GM12864 (cell line): ENCODE measurements at places on chromosomes 12 and 14.

DNA sequence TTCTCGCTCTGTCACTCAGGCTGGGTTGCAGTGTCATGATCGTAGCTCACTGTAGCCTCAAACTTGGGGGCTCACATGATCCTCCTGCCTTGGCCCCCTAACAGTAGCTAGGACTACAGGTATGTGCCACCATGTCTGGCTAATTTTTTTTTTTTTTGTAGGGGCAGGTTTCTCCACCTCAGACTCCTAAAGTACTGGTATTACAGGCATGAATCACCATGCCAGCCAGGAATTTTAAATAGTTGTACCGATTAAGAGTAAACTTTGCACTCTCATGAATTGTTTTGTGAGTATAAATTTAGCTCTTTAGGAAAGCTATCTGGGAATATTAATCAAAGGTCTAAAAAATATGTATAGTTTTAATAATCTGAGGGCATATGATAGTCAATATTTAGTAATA is 25.5 kb downstream of the YEATS4 start:
- DNase-seq: no peak

DNA sequence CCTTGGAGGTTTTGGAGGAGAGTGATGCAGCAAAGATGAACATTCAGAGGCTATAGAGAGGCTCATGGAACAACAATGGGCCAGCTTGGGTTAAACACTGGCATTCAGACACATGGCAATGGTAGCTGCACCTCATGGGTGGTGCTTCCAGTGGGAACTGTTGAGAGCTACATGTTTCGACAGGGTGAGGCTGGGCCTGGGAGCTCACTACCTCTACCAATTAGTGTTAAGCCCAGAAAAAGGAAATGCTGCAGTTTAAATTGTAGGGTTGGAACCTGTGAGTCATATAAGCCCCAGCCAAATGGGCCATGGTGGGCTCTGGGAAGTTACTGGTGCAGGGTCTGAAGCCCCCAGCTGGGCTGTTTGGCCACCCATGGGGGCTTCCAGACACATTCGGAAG is 279.7 kb downstream of the ZFP36L1 start:
- no peak for DNase-seq

- no peak for DNase-seq
These were observed 30.6 kb upstream of the TSPAN9 start for GRCh38 chr12:3046441-3047200.

DNA sequence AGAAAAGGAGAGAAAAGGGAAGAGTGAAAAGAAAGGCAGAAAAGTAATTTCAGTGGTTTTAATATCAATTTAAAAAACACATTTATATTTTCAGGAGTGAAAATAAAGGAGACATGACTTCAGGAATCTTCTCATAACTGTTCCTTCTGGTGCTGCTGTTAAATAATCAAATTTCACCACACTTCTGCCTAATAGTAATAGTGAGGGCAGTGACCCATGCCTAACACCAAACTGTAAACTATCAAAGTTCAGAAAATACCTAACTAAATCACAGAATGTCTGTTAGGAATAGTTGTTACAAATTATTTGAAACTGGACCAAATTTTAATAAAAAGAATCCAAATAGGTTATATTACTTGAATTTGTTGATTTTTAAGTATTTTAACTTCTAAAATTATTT is 169.4 kb downstream of the RPL10L start:
- no peak for DNase-seq

GRCh38 chr12:21677204-21677603 is 19.6 kb upstream of the LDHB start:
- no peak for DNase-seq

DNA sequence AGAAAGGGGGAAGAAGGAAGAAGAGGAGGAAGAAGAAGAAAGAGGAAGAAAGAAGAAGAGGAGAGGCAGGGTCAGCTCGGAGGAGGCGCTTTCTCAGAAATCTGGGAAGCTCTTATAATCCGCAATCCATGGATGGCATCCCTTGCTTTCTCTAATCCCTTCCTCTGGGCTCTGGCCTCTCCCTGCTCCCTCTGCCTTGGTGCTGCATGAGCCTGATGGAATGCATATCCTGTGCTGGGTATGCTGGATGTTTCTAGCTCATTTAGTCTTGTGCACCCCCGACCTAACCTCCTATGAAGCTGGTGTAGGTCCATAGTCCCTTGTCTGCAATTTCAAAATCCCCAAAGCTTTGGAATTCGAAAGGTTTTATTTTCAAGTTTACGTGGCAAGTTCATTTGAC is 94.2 kb upstream of the MYL2 start:
- DNase-seq: no peak

DNA sequence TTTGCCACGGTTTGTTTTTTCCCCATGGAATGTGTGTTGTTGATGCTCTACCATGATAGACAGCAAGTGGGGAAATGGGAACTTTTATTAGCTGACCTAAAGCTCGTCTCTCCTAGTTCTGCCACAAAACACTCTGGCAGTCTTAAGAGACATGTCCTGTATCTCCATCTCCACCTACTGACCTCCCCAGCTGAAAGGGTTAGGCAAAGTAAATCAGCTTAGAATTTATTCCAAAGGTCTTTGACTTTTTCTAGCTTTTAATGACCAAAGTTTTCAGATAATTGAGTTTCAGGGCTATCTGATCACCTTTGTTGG is 9.4 kb upstream of the ADIPOR2 start:
- no peak for DNase-seq

- no peak for DNase-seq
These were observed 216.3 kb downstream of the PHETA1 start for GRCh38 chr12:111152561-111152960.

GRCh38 chr12:52477651-52478050 is 4.0 kb upstream of the KRT6C start:
- DNase-seq: no peak

DNA sequence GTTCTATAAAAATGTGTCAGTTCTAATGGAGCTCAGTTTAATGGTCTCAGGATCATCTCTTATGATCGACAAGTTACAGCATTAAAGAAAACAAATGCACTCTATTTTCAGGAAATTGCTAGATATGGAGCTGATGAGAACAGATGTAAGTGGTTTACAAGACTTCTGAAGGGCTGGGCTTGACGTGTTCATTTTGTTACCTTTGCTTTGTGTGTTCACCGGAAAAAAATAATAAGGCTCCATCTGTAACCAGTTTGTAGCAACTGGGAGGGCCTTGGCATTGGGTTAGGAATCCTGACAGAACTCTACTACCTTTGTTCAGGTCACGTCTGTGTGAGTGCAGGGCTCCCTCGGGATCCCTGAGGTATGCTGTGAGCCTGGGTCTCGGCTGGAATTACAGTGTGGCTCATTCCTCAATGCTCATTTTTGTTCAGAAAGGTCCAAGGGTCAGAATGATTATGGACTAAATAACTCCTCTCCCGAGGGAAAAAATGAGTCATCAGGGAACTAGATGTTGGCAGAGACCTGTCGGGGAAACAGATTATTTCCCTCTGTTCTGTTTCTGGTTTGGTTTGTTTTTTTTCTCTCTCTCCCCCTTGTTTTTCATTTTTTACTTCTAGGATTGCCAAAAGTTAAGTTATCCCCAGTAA is 158.0 kb downstream of the SLC5A8 start:
- DNase-seq: no peak

DNA sequence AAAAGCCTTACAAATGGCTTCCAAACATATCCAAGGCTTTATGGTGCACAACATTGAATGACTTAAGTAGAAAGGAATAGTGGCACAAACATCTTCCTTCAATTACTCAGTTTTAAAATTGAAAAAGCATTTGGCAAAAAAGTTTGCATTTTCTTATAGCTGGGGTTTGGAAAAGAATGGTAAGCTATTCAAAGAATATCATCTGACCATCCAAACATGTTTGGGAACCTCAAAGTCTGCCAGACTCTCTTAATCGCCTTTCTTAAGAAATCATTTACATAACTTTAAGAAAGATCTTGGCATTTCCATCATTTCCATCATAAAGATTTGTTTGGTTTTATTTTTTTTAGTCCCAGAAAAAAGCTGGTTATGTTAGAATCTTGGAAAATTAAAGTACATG is 210.1 kb upstream of the PELI2 start:
- no peak for DNase-seq

- no peak for DNase-seq
These were observed 65.4 kb upstream of the RIC8B start for GRCh38 chr12:106709068-106709511.

DNA sequence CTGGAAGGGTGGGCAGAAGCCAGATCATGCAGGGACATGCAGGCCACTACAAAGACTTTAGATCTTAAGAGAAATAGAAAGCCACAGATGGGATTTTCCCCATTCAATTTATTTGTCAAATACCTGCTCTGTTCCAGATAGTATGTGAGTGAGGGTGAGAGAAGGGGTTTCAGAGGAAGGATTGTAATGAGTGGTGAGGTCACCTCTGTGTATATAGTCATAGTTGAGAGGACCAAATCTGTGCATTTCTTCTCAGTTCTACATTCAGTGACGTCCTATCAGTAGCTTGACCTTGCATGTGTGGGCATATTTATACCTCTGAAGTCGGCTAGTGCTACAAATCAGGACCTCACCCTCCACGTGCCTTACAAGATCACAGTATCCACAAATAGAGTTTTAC is 31.2 kb upstream of the RBM19 start:
- DNase-seq: no peak

GRCh38 chr12:19904819-19905218 is 463.5 kb upstream of the PDE3A start:
- no peak for DNase-seq

- DNase-seq: no peak
These were observed 21.3 kb downstream of the PSMC1 start for GRCh38 chr14:90277581-90278198.

GRCh38 chr14:78790271-78790670 is 620.1 kb downstream of the NRXN3 start:
- no peak for DNase-seq

- no peak for DNase-seq
These were observed 62.4 kb upstream of the TBPL2 start for GRCh38 chr14:55502746-55503284.

GRCh38 chr12:39043424-39043822 is 138.0 kb upstream of the CPNE8 start:
- DNase-seq: no peak

GRCh38 chr12:70354787-70355186 is 11.3 kb upstream of the KCNMB4 start:
- DNase-seq: no peak

GRCh38 chr12:46332260-46332659 is 40.3 kb downstream of the SLC38A2 start:
- no peak for DNase-seq

DNA sequence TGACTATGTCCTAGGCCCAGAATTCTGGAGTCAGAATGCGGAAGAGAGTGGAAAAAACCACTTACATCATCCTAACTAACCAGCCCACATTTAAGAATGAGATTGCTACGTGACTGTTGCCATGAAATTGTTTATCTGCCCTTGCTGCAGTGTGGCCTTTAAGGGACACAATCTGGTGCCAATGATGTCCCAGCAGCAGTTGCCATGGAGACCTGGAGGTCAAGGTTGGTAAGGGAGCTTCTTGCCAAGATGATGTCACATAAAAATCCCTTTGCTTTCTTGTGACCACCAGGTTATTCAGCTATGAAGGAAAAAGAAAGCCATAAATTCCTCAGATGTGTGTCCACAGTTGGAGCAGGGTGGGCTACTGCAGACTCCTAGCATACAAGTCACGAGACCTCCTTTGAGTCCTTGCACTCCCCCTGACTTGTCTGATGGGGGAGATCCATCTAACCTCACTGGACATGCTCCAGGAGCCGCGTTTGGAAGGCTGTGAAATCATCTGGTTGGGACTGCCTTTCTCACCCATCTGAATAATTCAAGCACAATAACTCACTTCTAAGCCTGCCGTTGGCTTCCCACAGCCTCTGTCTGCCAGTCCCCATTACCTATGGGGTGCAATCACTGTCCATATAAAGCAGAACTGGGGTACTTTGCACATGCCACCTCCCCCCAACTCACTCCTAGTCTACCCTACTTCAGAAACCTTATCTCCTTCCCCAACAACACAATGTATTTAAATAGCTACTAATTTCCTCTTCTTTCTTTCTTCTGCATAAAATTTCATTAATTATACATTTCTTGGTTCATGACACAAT is 165.6 kb downstream of the ZFP36L1 start:
- DNase-seq: no peak

DNA sequence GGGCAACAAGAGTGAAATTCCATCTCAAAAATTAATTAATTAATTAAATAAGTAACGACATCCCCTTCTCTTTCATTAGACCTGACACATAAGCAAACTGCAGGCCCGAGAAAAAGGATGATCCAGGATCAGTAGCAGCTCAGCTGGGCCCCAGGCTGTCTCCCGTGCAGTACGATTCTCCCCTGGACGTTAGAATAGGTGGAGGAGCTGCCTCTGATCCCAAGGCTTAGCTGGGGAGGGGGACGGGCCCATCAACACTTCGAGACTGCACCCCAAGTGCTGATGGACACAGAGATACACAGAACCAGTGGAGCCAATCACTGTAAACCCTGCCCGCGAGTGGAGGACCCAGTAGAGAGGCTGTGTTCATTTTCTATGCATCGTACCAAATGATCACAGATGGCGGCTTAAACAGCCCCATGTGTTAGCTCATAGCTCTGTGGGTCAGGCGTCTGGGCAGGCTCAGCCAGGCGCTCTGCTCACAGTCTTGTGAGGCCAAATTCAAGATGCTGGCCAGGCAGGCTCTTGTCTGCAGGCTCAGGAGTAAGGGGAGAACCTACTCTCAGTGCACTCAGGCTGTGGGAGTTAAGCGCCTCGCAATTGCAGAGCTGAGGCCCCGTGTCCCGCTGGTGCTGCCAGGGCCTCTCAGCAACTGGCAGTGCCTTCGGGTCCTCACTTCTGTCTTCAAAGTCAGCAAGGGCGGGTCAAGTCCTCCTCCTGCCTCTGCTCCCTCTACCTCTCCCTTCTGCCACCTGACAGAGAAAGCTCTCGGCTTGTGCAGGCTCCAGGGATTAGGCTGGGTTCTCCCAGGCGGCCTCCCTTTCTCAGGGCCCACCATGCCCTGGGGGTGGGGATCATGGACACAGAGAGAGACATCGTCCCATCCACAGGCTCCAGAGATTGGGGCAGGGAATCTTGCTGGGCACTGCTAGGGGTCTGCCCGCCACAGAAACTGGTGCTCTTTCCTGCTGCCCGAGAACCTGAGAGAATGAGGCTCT is 26.4 kb downstream of the RIMBP2 start:
- no peak for DNase-seq

DNA sequence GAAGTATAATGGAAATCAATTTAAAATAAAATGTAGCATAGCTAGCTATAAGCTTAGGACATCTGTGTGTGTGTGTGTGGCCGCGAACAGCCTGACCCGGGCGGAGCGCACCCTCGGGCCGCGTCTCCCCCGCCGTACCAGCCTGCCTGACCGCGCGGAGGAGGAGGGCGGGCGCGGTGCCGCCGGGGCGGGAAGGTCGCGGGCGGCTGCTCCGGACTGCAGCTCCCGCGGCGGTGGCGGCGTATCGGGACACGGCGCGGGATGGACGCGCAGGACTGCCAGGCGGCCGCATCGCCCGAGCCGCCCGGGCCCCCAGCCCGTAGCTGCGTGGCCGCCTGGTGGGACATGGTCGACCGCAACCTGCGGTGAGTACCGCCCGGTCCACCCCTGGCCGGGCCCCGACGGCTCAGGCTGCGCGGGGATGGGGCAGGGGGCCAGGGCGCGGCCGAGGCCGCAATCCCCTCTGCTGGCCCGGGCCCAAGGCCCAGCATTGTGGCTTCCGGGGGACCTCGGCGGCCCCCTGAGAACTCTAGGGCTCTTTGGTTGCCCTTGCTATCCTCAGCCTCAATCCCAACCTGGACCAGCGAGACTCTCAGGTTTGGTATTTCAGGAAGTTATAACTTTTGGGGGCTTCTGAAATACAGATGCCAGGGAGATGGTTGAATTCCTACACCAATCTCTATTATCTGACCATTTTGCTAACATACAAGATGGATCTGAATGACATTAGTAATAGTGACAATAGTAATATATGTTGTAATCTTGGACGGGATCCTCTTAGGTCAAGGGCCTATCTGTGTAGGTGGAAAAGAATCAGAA is at the start of gene ABHD12B:
Gene ABHD12B, plus strand, starts transcription at position 140 of the 819 bp plus-strand sequence. Its CDS starts 122 bp downstream, at position 262.
- DNase-seq: no peak
